Retina (tissue), 1 donor: ENCODE measurements at places on chromosomes 5 and 9.

DNA sequence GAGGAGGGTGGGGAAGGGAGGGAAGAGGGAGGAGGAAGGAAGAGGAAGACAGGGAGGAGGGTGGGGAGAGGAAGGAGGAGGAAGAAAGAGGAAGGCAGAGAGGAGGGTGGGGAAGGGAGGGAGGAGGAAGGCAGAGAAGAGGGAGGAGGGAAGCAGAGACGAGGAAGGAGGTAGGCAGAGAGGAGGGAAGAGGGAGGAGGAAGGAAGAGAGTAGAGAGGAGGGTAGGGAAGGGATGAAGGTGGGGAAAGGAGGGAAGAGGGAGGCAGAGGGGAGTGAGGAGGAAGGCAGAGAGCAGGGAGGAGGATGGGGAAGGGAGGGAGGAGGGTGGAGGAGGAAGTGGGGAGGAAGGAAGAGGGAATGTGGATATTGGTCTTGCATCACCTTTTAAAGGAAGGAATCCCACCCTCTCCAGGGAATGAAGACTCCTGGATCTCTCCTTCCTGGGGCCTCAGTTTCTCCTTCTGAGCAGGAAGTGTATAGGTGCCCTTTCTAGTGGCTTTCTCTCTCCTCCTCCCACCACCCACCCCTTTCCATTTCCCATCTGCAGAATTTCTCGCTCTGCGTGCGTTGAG is 188.9 kb upstream of the ZNF618 start:
- DNase-seq: no peak

DNA sequence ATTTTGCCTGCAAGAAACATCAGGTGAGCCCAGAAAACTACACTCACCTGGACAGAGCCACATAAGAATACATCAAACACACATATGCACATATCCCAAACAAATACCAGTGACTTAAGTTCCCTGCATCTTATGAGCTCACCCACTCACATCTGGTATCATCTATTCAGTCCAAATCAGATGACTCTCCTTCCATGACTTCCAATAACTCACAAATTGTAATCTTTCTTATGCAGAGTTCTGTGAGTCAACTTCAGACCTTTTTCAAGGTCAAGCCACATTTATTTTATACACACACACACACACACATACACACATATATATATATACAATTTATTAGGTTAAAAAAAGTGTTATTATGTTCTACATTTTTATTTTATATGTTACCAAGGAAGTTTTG is 1711.9 kb upstream of the CDH9 start:
- DNase-seq: no peak

DNA sequence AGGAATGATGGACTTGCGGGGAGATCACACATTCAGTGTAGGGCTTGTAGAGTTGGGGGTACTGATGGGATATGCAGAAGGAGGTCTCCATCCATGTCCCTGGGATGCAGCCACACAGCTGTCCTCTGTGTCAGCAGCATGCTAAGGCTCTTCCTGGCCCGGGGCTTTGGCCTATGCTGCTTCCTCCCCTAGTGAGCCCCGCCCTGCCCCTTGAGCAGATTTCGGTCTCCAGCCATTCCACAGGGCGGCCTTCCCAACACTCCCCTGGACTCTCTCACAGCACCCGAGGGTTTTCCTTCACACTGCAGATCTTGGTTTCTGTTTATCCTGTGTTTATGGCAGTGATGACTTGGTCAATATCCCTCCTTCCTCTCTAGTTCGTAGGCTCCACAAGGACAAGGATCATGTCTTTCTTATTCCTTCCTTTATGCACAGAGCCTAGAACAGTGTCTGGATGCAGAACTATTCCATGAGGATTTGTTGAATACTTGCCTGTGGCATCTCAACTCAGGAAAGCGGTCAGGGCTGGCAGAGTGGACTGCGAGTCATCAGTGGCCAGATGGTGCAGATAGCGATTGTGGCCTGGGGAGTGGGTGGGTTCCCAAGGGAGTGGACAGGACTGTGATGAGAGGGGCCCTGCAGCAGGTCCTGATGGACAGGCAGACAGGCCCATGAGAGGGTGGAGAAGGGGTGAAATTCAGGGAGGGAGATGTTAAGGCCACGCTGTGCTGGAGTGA is 114.2 kb downstream of the RGS3 start:
- DNase-seq: no peak

DNA sequence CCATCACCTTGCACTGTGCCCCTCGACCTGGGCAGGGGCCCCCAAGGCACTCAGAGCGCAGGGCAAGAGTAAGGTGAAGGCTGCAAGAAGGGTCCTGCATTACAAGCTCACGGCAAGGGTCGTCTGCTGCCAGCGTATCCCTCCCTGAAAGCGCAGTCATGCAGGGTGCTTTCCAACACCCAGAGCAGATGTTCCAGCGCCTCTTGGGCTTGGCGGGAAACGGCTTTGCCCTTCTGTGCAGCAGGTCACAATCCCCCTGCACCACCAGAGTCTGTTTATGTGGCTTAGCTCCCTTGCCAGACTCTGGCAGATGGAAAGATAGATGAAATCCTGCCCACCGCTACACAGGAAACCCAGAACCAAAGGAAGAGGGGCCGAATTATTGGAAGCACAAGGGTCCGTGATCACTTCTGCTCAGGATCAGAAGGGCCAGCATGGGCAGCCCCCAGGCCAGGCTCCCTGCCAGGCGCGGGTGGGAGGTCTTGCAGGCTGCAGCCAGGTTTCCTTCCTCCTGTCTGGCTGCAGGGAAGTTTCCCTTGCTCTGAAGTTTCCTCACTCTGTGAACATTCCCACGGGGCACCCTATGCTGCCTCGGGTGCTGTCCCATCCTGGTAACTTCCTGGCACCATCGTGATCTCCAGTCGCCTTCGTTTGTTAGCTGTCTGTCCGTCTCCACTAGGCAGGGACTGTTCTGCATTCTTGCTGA is 132.2 kb downstream of the ZNF354C start:
- no peak for DNase-seq

DNA sequence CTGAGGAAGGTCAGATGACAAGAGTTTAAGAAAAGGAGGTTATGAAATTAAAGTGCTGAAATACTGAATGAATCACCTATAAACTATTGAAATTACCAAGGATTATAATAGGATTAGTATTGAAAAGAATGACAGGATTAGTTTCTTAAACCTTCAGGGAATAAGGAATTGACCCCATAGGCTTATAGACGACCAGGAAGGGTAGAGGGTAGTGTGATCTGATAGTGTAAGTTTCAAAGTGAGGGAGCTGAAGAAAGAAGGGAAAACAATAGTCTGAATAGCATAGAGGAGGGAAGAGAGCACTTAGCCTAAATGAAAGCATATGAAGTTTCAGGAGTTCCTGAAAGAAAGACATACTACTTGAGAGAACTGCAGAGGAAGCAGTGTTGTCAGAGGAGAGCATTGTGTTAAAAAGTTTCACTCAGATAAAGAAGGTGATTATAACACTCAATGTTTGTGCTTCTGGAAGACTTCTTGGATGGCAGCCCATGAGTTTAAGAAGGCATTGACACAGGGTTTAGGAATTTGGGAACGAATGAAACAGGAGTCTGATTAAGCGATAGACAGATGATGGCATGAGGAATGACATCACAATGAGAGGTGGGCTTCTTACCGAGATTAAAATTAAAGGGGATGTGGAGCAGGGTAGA is 557.9 kb upstream of the GRAMD2B start:
- DNase-seq: no peak

- no peak for DNase-seq
Measured at GRCh38 chr5:80198399-80198798, 57.4 kb downstream of the SERINC5 start.
